CD4-positive, alpha-beta T cell treated with Interleukin-15 for 1 hour (primary cell): ENCODE measurements at places on chromosomes 16 and 17.

- DNase-seq, result no peak
Measured at GRCh38 chr16:2852731-2853507, 5.1 kb downstream of the PRSS22 start.

DNA sequence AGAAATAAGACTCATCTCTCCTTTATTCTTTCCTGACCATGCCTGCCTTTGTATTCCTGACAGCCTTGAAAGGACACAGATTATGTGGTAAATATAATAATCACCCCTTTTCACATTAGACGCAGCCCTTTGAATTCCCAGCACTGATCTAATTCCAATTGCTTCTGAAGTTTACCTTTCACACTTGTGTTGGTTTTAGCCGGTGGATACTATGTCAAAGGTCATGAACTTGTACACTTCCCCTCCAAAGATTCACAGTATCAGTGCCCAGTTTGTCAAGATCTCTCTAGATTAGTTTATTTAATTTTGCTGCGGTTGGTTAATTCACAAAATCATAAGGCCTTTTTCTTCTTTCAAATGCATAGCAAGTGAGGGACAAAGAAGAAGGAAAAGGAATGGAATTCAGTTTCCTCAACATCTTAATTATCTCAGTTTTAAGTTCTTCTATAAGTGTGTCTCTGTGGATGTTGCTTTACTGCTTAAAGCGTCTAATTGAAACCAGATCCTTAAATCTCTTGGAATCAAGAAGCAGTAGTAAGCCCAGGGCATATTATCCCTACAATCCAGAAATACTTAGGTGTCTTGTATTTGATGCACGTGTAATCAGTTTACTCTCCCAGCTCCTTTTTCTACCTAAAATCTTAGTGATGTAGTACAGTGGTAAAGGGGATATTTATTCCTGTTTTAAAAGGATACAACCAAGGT, 174.3 kb upstream of the TBX2 start:
- no peak for DNase-seq

DNA sequence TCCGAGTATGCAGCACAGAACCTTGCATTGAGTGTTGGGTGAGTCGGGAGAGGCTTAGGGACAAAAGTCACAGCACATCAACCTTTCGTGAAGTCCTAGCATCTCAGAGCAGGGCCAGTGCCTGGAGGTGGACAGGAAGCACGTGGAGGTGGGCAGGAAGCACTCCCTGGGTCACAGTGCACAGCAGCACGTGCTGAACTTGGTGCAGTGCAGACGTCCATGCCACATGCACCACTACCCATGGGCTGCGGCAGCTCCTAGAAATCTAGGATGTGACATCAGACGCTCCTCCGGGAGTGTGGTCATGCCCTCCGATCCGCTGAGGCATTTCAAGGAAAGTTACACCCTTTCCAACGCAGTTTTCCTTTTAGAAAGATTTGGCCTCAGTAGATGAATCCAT, 83.4 kb upstream of the CHMP6 start:
- no peak for DNase-seq

DNA sequence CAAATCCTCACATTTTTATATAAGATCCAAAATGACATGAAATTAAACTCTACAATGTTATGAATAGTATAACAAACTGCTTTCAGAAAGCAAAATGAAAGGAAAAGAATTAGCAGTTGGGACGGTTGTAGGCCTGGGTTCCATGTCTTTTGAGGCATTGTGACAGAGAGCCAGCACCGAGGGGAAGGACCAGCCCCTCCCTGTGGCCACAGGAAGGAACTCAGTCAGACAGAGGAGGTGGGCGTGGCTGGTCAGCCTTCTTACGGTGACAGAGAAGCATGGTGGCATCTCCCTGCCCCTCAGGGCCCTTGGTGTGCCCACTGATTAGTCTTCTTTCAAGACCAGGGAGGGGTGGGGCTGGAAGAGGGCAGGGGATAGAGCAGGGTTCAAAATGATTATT, 5.7 kb downstream of the ZNF319 start:
- peak; percentile 65 for DNase-seq

DNA sequence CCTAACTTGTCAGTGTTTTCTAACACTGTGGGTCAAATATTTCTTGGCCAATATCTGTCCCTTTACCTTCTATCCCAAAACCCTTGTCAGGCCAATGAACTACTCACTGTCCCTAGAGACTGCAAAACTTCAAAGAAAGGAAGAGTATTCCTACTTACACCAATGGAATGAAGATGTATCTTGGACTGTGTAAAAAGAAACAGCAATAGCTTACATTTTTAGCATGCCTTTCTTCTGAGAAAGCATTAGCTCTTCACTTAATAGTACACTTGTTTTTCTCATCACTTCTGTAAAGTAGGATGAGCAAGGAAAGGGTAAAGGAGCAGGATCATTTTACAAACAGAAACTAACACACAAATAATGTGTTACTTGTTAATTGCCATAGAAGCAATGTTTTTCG, 73.9 kb downstream of the STH start:
- no peak for DNase-seq

- no peak for DNase-seq
Measured at GRCh38 chr17:49552070-49552751, 23.5 kb upstream of the NXPH3 start.

- DNase-seq, result no peak
Measured at GRCh38 chr17:49266233-49266632, 35.6 kb upstream of the PHOSPHO1 start.

GRCh38 chr16:87196231-87196630, 121.0 kb downstream of the C16orf95 start:
- no peak for DNase-seq

GRCh38 chr17:30357476-30357875, 21.3 kb upstream of the CPD start:
- no peak for DNase-seq

- DNase-seq, result no peak
Measured at GRCh38 chr17:20993863-20994778, 48.7 kb downstream of the USP22 start.

DNA sequence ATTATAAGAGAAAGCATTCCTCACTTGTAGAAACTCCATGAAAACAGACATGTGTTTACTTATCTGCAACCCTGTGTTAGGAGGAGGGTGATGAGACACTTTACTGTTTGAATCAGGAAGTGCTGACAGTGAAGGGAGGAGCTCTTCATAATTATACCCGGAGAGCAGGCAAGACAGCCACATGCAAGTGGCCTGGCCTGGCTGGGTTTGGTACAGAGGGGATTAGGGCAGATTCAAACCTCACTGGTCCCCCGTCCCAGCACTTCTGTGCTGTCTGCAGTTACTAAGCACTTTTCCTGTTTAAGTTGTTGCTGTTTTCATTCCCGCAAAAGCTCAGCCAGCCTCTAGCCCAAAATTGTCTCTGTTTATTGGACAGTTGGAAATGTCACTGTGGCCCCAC, 78.5 kb downstream of the WWOX start:
- DNase-seq, result no peak

DNA sequence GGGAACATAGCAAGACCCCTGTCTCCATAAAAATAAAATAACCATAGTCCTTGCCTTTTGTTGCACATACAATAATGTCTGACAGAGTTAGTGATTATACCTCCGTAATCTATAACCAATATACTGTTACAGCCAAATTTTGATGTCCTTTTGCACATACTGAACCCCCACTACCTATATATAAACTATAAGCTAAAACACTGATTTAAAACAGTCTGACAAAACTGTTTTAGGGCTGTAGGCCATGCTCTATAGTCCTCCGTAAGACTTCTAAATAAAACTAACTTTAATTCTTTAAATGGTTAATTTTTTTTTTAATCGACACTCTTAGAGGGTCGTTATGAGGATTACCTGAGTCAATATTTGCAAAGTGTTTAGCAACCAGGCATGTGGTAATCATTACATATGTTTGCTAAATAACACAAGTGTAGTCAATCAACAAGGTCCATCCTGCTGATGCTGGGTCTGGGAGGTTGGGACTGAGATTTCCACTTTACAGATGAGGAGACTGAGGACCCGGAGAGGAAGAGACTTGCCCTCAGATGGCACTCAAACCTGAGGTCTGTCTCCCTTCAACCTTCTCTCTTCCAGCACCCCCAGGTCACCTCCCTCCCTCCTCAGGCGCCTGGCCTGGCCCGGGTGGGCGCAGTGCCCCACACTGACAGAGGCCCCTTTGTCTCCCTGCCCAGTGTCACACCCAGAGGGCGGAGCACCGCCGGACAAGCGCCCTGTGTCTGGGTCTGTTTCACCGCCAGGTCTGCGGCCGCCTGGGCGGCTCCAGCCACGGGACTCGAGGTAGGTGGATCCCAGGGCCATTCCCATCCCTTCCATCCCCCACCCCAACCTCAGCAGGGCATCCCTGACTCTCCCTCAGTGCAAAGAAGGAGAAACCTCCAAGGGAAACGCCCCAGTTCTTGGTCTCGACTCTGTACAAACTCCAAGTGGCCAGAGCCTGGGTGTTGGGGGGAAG, 10.3 kb downstream of the ZNF385C start:
- no peak for DNase-seq

GRCh38 chr17:74695629-74696028, 17.1 kb downstream of the CD300LF start:
- no peak for DNase-seq

DNA sequence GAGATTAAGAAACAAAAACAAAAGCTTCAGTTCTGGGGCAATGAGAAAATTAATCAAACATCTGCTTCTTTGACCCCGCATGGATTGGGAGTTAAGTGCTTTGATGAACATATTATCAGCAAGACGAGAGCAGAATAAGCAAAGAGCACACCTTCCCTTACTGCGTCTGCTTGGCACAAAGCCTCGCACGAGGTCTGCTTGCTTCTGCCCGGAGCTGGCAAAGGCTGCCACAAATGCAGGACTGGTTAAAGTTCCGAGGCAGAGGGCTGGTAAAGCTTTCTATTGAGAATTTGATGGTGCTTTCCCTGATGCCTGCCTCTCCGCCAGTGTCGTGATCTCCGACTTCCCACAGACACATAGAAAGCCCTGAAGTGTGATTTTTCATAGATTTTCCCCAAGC, 17.0 kb downstream of the VAT1L start:
- no peak for DNase-seq

- DNase-seq, result no peak
Measured at GRCh38 chr16:85488414-85488813, 124.7 kb upstream of the GSE1 start.

DNA sequence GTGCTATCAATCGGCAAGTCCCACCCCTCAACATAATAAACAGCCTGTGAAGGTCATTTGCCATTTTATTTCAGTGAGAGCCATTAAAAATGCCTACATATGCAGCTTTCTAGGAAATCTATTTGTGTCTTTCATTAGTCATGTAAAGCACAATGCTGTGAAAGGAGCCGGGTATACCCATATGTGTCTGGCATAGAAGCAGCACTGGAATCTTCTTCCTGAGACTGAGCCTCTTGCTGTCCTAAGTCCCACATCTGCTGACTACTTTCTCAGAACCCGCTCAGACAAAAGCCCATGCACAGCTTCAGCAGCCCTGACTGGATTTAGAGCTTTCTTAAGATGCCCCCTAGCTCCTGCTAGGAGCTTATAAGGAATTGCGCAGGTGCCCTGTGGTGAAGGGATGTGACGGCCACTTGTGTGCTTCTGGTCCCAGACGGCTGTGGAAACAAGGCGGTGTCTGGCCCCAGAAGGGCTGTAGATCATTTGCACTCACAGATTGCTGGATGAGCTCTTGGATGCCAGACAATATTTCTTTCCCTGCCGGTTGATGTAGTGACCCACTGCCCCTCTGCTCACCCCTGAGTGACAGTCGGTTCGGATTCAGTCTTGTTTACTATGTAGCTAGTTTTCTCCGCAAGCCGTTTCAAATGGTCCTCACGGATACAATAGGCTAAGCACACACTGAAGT, 172.2 kb downstream of the ANKFN1 start:
- no peak for DNase-seq

- no peak for DNase-seq
Measured at GRCh38 chr17:73029991-73030390, 62.5 kb downstream of the SLC39A11 start.

DNA sequence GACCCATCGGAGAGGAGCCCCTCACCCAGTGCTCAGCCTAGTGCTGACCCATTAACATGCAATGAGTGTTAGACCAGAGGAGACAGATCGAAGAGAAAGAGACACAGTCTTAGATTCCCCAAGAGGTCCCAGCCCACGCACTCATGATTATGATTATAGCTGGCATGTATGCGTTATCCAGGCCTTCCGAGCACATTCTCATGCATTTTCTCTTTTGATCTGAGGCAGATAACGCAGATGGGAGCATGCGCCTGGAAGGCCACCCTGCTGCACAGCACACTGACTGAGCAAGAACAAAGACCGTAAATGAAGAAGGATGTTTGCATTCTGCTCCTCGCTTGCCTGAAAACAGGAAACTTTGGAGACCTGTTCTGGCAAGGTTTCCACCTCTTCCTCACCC, 232.7 kb downstream of the SOX9 start:
- no peak for DNase-seq

DNA sequence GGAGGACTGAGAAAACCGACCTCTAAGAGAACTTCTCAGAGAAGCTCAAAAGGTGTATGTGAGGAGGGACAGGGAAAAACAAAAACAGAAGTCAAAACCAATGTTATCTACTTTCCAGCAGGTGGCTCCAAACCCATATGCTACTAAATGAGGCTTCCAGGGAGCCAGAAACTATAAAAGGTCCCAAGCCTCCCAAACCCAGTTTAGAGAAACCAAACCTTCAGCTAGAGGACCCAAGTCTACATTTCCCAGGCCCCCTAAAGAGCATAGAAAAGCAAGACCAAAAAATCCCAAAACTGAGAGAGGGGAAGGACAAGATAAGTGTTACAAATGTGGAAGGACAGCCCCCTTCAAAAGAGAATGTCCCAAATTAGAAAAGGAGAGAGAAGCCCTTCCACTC, 3.7 kb downstream of the HPR start:
- DNase-seq, result no peak

DNA sequence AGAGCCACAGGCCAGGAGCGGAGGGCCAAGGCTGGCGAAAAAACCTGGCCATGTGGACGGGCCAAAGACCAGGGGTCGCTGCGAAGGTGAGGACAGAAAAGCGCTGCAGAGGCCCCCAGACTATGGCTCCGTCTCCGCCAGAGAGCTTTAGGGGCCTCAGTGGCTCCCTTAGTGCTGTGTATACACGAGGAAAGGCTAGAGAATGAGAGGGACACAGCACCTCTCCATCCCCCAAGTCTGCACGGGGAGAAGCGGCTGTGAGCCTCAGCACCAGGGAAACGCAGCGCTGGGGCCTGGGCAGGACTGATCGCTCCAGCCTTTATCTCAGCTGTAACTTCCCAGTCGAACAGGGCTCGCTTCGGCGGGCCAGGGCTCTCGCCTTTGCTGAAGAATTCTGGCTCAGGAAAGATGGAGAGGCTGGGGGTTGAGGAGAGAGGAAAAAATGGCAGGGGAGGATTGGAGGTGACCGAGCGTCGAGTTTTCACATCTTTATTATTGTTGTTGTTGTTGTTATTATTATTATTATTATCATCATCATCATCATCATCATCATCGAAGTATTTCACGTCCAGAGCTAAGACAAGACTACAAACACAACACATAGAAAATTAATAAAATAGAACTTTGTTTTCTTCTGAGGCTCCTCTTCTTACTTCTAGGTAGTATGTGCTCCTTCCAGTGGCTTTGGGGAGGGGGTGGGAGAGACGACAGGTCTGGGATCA, 1.9 kb upstream of the HOXB5 start:
- no peak for DNase-seq

DNA sequence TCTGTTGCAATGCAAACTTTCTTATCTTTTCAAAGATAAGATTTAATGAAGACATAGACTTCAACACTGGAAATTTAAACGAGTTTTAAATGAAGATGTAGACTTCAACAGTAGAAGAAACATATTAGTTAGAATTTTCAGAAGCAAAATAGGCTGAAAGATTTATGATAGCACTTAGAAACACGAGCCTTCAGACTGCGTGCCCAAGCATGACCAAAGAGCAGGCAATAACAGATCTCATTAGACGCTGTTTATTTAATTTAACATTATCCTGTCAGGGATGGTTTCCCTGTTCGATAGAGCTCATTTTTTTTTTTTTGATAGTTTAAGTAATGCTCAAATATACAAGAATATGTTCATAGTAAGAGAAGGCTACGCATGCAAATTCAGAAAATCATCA, 604.7 kb upstream of the SOX9 start:
- DNase-seq, result no peak
